ENCODE measurements at places on chromosomes 3 and 15.

DNA sequence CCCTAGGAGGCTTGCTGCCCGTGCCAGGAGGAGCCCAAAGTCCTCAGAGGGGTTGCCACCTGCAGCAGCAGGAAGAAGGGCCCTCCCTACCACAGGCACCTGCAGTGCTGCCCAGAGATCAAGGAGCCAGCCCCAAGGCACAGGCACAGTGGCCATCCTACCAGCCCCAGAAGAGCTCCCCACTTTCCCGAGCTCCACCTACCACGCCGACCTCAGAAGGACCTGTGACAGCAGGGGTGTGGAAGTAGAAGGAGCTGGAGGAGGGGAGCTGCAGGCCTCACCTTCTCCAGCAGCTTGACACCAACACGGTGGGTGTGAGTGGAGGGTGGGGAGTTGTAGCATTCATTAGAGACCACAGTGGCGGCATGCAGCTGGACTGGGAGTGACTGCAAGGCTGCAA, 485.8 kb downstream of the GABRG3 start:
- H3K27me3 ChIP-seq = no peaks in the 10 kb centered on the region
- H3K4me1 ChIP-seq = no peaks in the 10 kb centered on the region

DNA sequence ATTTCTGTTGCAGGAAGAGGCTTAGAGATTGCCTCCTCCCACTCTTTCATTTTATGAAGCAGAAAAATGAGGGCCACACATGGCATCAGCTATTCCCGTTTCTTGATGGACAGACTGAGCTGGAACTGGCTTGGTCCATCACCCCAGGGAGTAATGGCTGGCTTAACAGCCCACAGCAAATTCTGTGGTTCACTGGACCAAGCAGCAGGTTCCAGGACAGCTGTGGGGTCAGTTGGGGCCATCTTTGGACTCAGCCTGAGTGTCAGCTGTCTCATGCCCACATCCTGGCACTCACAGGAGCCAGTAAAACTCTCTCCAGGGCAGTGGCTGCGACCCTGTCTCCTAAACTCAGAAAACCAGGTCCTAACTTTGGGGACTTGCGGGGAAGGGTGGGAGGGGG, 36.5 kb downstream of the ZDHHC19 start:
- H3K4me1 ChIP-seq = peaks cover 15% of the 10 kb centered on the region
- no peak for DNase-seq
- H3K4me3 ChIP-seq = no peak overlapping the region
- H3K36me3 ChIP-seq = peaks cover 1% of the 10 kb centered on the region
- no peaks in the 10 kb centered on the region for H3K27me3 ChIP-seq
- no peak overlapping the region for H3K27ac ChIP-seq

DNA sequence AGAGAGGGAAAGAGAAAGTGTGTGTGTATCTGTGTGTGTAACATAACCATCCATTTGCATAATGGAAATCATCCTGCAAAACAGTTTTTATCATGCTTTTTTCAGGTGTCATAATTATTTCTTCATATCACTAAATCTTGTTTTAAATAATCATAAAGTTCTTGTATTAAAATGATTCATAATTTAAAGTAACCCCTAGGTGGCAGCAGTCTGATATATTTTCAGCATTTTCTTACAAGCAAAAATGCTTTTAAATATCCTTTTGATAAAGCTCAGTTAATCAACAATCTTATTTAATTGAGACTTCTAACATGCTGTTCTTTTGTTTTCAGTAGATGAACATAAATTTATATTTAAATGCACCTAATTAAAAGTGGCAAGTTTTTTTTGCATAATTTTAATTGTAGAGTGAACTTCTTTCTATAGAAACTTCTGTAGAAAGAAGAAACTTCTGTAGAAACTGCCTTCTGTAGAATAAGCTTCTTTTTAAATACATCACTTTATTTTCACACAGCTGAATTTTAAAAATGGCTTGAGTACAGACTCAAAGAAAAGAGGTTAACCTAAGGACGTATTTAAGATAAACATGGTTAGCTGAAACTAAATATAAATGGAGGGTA, 72.5 kb downstream of the OPA1 start:
- H3K27me3 ChIP-seq = no peaks in the 10 kb centered on the region
- H3K36me3 ChIP-seq = peaks cover 41% of the 10 kb centered on the region
- no peaks in the 10 kb centered on the region for H3K4me1 ChIP-seq
- DNase-seq = no peak
- no peak overlapping the region for H3K4me3 ChIP-seq
- H3K27ac ChIP-seq = no peak overlapping the region

- H3K4me1 ChIP-seq = no peaks in the 10 kb centered on the region
- H3K36me3 ChIP-seq = no peaks in the 10 kb centered on the region
- H3K4me3 ChIP-seq = no peak overlapping the region
Measured at GRCh38 chr3:173615661-173616060, 218.1 kb downstream of the NLGN1 start.

- H3K27me3 ChIP-seq = no peaks in the 10 kb centered on the region
- no peak for DNase-seq
- peak overlapping the region; percentile 6 for H3K4me3 ChIP-seq
- peaks cover 50% of the 10 kb centered on the region for H3K4me1 ChIP-seq
- peak overlapping the region; percentile 76 for H3K27ac ChIP-seq
Measured at GRCh38 chr3:106184540-106185457, 316.0 kb upstream of the CBLB start.

GRCh38 chr3:9946112-9947024, 5.8 kb downstream of the PRRT3 start:
- H3K27ac ChIP-seq = peak overlapping the region; percentile 78
- no peaks in the 10 kb centered on the region for H3K27me3 ChIP-seq
- peaks cover 13% of the 10 kb centered on the region for H3K36me3 ChIP-seq
- peaks cover 12% of the 10 kb centered on the region for H3K4me1 ChIP-seq
- peak; percentile 81 for DNase-seq

GRCh38 chr15:84824260-84825007, 7.3 kb downstream of the ALPK3 start:
- H3K27ac ChIP-seq = no peak overlapping the region
- H3K36me3 ChIP-seq = no peaks in the 10 kb centered on the region
- H3K4me3 ChIP-seq = no peak overlapping the region
- H3K4me1 ChIP-seq = no peaks in the 10 kb centered on the region
- DNase-seq = no peak

GRCh38 chr15:57025264-57025926, 107.0 kb downstream of the TCF12 start:
- H3K27me3 ChIP-seq = no peaks in the 10 kb centered on the region
- peaks cover 18% of the 10 kb centered on the region for H3K4me1 ChIP-seq
- H3K4me3 ChIP-seq = no peak overlapping the region
- H3K36me3 ChIP-seq = peaks cover 17% of the 10 kb centered on the region
- H3K27ac ChIP-seq = no peak overlapping the region
- DNase-seq = no peak

- peak overlapping the region; percentile 99 for H3K27ac ChIP-seq
- DNase-seq = peak; percentile 66
- peaks cover 43% of the 10 kb centered on the region for H3K36me3 ChIP-seq
- no peaks in the 10 kb centered on the region for H3K27me3 ChIP-seq
Measured at GRCh38 chr3:42600958-42601675, 631 bp downstream of the NKTR start.

- no peak overlapping the region for H3K27ac ChIP-seq
- no peak overlapping the region for H3K4me3 ChIP-seq
- peaks cover 12% of the 10 kb centered on the region for H3K4me1 ChIP-seq
- H3K27me3 ChIP-seq = peaks cover 2% of the 10 kb centered on the region
Measured at GRCh38 chr3:197006446-197006845, 23.2 kb downstream of the MELTF start.

GRCh38 chr3:123778991-123779622, 105.0 kb downstream of the MYLK start:
- DNase-seq = no peak
- no peaks in the 10 kb centered on the region for H3K4me1 ChIP-seq
- peaks cover 2% of the 10 kb centered on the region for H3K27me3 ChIP-seq
- no peaks in the 10 kb centered on the region for H3K36me3 ChIP-seq
- no peak overlapping the region for H3K27ac ChIP-seq
- H3K4me3 ChIP-seq = no peak overlapping the region

- H3K4me3 ChIP-seq = no peak overlapping the region
- H3K36me3 ChIP-seq = no peaks in the 10 kb centered on the region
- no peaks in the 10 kb centered on the region for H3K4me1 ChIP-seq
- H3K27ac ChIP-seq = no peak overlapping the region
Measured at GRCh38 chr3:145639003-145639606, 521.9 kb downstream of the PLOD2 start.

- H3K4me3 ChIP-seq = no peak overlapping the region
- H3K27ac ChIP-seq = no peak overlapping the region
- H3K4me1 ChIP-seq = peaks cover 3% of the 10 kb centered on the region
- no peak for DNase-seq
- peaks cover 15% of the 10 kb centered on the region for H3K27me3 ChIP-seq
Measured at GRCh38 chr3:43817825-43818224, 127.1 kb downstream of the ABHD5 start.

GRCh38 chr3:152497890-152498289, 229.2 kb downstream of the MBNL1 start:
- DNase-seq = no peak
- H3K36me3 ChIP-seq = no peaks in the 10 kb centered on the region
- H3K27me3 ChIP-seq = no peaks in the 10 kb centered on the region

DNA sequence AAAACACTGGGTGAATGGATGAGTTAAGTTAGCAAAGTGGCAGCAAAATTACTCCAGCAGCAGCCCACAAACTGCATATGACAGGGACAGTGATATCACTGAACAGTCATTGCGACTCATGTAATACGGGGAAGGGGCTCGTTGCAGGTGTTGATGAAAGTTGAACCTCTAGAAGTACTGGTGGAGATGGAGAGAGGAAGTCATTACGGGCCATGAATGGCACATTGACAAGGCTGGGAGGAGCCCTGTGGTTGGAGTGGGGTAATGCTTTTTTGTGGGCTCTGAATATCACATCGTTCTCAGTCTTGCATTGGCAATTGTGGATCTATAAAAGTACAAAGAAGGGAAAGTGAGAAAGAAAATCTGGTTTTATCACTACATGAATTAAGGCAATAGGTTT, 278.1 kb downstream of the ZPLD1 start:
- no peak overlapping the region for H3K27ac ChIP-seq
- H3K27me3 ChIP-seq = no peaks in the 10 kb centered on the region
- no peak overlapping the region for H3K4me3 ChIP-seq
- H3K36me3 ChIP-seq = no peaks in the 10 kb centered on the region
- H3K4me1 ChIP-seq = peaks cover 2% of the 10 kb centered on the region

DNA sequence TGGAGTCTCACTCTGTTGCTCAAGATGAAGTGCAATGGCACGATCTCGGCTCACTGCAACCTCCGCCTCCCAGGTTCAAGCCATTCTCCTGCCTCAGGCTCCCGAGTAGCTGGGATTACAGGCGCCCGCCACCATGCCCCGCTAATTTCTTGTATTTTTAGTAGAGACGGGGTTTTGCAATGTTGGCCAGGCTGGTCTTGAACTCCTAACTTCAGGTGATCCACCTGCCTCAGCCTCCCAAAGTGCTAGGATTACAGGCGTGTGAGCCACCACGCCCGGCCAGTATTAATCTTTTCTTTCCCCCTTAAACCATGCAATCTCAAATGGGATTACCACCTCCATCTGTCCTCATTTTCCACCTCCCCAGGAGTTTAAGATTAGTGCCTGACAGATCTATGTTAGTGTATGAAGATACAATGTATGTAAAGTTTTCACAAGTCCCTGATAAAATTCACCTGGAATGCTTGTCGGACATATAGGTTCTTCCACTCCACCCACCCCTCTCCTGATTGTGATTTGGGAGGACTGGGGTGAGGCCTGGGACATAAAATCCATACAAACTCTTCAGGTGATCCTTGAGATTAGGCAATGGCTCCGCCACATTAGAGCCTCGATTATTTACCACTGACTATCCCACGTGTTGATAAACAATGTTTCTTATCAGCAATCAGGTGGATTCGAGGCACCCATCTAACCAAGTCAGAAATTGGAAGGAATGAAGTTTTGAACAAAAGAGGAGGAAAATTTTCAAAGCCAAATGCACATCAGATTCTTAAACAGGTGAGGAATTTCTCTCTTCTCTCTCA, 1.2 kb downstream of the PARL start:
- H3K4me3 ChIP-seq = peak overlapping the region; percentile 97
- H3K36me3 ChIP-seq = peaks cover 11% of the 10 kb centered on the region
- H3K27ac ChIP-seq = peak overlapping the region; percentile 94
- DNase-seq = no peak

DNA sequence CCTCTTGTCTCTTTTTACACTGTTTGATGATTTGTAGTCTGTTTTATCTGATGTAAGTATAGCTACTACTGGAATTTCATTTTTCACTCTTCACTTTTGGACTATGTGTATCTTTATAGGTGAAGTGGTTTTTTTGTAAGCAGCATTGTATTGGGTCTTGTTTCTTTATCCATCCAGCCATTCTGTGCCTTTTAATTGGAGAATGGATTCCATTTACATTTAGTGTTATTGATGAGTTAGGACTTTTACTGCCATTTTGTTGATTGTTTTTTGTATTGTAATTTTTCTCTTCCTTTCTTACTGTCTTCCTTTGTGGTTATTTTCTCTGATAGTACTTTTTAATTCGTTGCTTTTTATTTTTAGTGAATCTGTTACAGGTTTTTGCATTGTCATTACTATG, 54.5 kb downstream of the RNF13 start:
- H3K4me1 ChIP-seq = no peaks in the 10 kb centered on the region
- H3K27me3 ChIP-seq = no peaks in the 10 kb centered on the region
- no peak overlapping the region for H3K27ac ChIP-seq
- H3K4me3 ChIP-seq = no peak overlapping the region
- peaks cover 56% of the 10 kb centered on the region for H3K36me3 ChIP-seq

GRCh38 chr3:184636741-184637316, 75.0 kb downstream of the MAGEF1 start:
- peaks cover 4% of the 10 kb centered on the region for H3K27me3 ChIP-seq
- no peak overlapping the region for H3K27ac ChIP-seq
- peak overlapping the region; percentile 2 for H3K4me3 ChIP-seq
- peak; percentile 52 for DNase-seq
- H3K4me1 ChIP-seq = peaks cover 5% of the 10 kb centered on the region

DNA sequence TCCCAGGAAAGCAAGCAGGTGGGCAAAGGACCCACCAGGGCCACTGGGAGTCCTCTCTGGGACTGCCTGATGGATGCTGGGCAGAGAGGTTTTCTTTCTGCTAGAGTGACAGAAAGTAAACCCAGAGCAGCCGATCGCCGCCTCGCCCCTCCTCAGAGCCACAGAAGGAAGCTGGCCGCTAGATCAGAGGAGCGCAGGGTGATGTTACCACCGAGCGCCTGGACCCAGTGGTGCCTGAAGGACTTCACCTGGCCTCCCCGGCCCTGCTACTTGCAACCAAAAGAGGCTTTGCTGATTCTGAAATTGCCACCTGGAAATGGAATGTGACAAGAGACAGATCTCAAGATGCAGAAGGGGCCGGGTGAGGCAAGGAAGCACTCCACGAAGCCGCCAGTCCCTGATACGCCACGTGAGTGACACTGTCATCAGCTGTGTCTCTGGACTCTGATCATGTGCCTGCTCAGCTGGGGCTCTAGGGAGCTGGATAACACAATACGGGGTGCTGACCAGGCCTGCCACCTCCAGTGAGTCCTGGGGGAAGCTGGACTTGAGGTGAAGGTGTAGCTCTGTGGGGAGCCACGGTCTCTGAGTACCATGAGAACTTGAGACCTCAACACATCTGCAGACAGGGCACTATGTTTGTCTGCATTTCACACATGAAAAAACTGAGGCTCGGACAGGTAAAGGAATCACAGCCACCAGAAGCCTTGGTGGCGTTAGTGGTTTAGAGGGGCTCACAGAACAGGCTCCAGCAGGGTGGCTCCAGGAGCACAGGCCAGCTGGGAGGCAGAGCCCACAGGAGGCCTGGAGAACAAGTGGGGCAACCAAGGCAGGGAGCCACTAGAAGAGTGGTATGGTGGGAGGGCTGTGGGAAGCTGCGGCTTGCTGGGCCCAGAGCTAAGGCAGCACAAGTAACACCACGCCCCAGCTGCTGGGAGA, 137.9 kb upstream of the PRR20G start:
- DNase-seq = no peak
- H3K27me3 ChIP-seq = peaks cover 18% of the 10 kb centered on the region
- H3K4me1 ChIP-seq = no peaks in the 10 kb centered on the region
- no peak overlapping the region for H3K4me3 ChIP-seq
- H3K36me3 ChIP-seq = no peaks in the 10 kb centered on the region
